ENCODE measurements at places on chromosomes 3 and 15. TPM values are rescaled to one million over a fixed set of nuclear protein-coding genes. Genes with fewer than 3 reads are reported as not detected.

The CILP gene
- total RNA-seq: 0.22 TPM

The CRYGS gene
- total RNA-seq: 2.8 TPM

The ARHGEF26 gene
- total RNA-seq: 3.5 TPM

The LDHAL6B gene
- total RNA-seq: not detected

The STAB1 gene
- total RNA-seq: not detected

The CHDH gene
- 0.46 TPM for total RNA-seq

The P2RY13 gene
- total RNA-seq: not detected

The HDDC3 gene
- 10.8 TPM for total RNA-seq

The ALDH1A3 gene
- total RNA-seq: not detected

The SLC9C1 gene
- not detected for total RNA-seq

The CGNL1 gene
- 7.1 TPM for total RNA-seq

The HIGD1A gene
- total RNA-seq: 78.7 TPM

The PTPN23 gene
- 43.5 TPM for total RNA-seq

The PSTPIP1 gene
- not detected for total RNA-seq

The COL8A1 gene
- 3,570 TPM for total RNA-seq

The KIF23 gene
- 13.5 TPM for total RNA-seq

The CLDN18 gene
- total RNA-seq: not detected

The FGF12 gene
- not detected for total RNA-seq

The DAG1 gene
- 149 TPM for total RNA-seq

The STRIT1 gene
- total RNA-seq: not detected

The SERPINI2 gene
- total RNA-seq: not detected

The GABRB3 gene
- 8.2 TPM for total RNA-seq

The AMIGO3 gene
- 0.35 TPM for total RNA-seq

The WNT5A gene
- 11.6 TPM for total RNA-seq

The GREM1 gene
- total RNA-seq: 142 TPM

The RARRES1 gene
- total RNA-seq: 0.99 TPM

The IL17RD gene
- 5.1 TPM for total RNA-seq

The SLC30A4 gene
- total RNA-seq: 17.1 TPM

The OIP5 gene
- total RNA-seq: 1.8 TPM

The TJP1 gene
- 91.7 TPM for total RNA-seq

The LRRC28 gene
- total RNA-seq: 35.8 TPM

The MME gene
- total RNA-seq: 1.7 TPM

The TRPM1 gene
- total RNA-seq: not detected

The TBC1D21 gene
- total RNA-seq: not detected

The PFN2 gene
- total RNA-seq: 437 TPM

The COPG1 gene
- total RNA-seq: 342 TPM

The SCG5 gene
- 2.5 TPM for total RNA-seq

The ZNF385D gene
- 1.2 TPM for total RNA-seq

The GNAT1 gene
- not detected for total RNA-seq

The MESP1 gene
- total RNA-seq: 2.7 TPM

The SLC15A2 gene
- total RNA-seq: 0.92 TPM

The KIF15 gene
- total RNA-seq: 2.7 TPM

The SMAD6 gene
- total RNA-seq: 29.0 TPM

The IGF2BP2 gene
- 68.8 TPM for total RNA-seq

The MYRIP gene
- total RNA-seq: not detected

The SYNM gene
- total RNA-seq: 22.1 TPM

The TRIM42 gene
- not detected for total RNA-seq

The ITPKA gene
- 0.36 TPM for total RNA-seq

The KCNAB1 gene
- total RNA-seq: 3.0 TPM

The NMNAT3 gene
- 2.0 TPM for total RNA-seq

The CLRN1 gene
- not detected for total RNA-seq

The CD200R1 gene
- not detected for total RNA-seq

The PATL2 gene
- not detected for total RNA-seq

The CA12 gene
- 7.9 TPM for total RNA-seq

The THRB gene
- total RNA-seq: 3.1 TPM

All from chondrocyte (in vitro differentiated cells).